HS-5 (cell line): ENCODE measurements at places on chromosomes 11 and 22.

DNA sequence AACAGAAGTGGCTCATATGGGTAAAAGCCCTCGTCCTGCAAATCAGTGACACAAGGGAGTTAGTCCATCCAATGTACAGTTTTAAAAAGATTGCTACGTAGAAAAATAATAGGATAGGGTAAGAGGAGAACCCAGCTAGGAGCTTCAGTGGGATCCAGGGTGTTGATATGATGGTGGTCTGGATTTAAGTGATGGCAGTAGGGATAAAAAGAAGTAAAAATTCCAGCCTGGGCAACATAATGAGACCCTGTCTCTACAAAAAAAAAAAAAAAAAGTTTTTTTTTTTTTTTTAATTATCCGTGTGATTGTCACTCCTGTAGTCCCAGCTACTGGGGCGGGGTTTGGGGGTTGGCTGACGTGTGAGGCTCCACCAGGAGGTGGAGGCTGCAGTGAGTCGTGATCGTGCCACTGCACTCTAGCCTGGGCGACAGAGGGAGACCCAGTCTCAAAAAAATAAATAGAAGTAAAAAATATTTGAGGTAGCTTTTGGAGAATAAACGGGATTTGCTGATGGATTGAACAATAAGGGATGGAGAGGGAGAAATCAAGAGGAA is 7.0 kb upstream of the L3MBTL2 start:
- no peak for DNase-seq

GRCh38 chr22:49983148-49984042 is 22.8 kb downstream of the PIM3 start:
- no peak for DNase-seq

- DNase-seq: no peak
Measured at GRCh38 chr22:23883658-23884057, 10.5 kb upstream of the MIF start.

DNA sequence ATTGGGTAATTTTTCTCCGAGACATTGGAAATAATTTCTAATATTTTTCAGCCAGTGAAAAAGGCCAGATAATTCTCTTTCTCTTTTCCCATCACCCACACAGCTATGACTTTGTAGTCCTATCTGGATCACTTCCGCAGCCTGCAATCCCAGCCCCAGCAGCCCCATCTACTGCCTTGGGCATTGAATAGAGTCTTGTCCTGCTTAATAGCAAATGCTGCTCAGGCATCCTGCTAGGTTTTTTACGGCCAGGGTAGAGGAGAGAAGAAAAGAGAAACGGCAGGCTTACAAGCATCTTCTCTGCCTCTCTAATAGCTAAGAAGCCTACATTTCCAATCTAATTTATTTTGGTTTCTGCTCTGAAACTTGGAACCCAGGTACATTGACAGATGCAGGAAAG is 154.3 kb upstream of the B3GAT1 start:
- no peak for DNase-seq

GRCh38 chr22:40958299-40958698 is 7.1 kb downstream of the RBX1 start:
- DNase-seq: no peak

- DNase-seq: no peak
Measured at GRCh38 chr11:35571696-35572095, 46.3 kb upstream of the PAMR1 start.

- no peak for DNase-seq
Measured at GRCh38 chr22:39601180-39601535, 30.6 kb downstream of the CACNA1I start.

- no peak for DNase-seq
Measured at GRCh38 chr11:18736590-18737148, 10.7 kb upstream of the IGSF22 start.

DNA sequence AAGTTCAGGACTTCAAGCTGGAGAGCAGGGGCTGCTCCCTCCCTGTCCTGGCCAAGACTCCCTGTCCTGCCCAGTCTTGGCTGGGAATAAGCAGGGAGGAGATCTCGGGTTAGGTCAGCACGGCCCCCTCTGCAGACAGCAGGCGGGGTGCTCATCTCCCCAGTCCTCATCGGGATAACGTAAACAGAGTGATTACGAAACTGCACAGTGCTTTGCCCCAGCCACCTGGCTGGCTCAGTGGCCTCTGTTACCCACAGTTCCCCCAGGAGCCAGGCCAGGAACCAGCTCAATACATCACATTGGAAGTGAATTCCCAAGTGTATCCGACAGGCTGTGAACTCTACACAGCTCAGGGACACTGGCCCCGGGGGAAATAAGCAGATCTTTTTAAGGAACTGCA is 42.7 kb upstream of the KCNJ11 start:
- DNase-seq: no peak

DNA sequence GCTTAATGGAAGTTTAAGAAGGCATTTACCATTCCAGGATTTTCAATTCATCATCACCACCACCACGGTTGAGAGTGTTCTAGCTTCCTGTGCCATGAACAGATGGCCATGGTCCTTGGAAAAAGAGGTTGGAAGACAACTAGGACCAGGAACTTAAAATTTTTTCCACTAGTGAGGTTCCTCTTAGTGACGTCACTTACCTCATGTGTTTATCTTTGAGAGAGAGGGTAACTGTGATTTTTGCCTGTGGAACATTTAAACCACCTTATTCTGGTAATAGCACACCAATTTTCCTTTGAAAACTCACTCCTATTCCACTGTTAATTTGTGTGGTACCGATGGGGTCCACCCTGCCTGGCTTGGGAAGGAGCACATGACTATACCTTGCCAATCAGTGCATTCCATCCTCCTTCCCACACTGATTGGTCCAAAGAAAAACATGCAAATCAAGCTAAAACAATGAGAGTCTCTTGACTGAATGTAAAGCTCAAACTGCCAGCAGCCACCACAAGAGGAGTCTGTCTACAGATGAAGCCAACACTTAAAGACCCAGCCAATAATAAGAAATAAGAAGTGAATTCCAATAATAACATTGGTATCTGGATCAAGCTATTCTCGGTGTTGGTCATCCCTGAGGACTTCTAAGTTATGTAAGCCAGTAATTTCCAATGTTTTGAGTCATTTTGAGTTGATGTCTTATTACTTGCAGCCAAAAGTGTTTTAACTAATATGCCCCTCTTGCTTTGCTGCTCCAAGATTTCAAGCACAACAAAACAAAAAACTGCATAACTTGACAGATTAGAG is 111.8 kb downstream of the MPPED2 start:
- DNase-seq: no peak

- no peak for DNase-seq
Measured at GRCh38 chr11:121304759-121305158, 12.2 kb downstream of the SC5D start.

DNA sequence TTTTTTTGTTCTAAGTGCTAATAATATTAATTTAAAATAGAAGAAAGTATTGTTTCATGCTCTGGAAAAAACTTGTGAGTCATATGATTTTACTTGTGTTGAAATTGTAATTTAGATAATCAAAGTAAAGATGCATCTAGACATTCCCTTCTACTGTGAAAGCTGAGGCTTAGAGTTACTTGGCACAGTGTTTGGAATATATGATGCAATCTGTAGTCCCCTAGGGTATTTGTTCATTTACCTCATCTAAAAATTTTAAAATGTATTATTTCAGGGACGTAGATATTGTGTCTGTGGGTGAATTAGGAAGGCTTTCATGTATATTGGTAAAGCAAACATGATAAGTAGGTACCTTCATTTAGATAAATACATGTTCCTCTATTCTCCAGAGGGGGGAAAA is 793.5 kb upstream of the CNTN5 start:
- DNase-seq: no peak

- no peak for DNase-seq
Measured at GRCh38 chr11:127816962-127817361, 770.4 kb downstream of the ETS1 start.

- no peak for DNase-seq
Measured at GRCh38 chr11:14267861-14268635, 90.9 kb downstream of the RRAS2 start.

GRCh38 chr11:113182288-113182687 is 132.1 kb upstream of the TTC12 start:
- DNase-seq: no peak

DNA sequence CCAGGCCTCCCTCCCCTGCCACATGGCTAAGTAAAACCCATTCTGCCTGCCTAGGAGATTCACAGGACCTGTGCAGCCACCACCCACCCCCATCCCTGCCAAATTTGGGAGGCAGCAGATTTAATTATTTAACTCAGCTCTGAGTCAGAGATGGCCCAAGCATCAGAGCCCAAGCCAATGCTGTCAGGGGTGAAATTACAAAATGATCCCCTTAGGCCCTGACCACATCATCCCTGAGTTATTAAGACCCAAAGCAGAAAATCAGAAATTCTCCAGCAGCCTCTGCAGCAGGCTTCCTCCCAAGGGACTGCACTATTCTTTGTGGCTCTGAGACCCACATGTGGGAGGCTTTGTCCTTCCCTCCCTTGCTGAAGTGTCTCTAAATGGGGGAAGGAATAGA is 52.8 kb upstream of the RRAS2 start:
- peak; percentile 96 for DNase-seq

- no peak for DNase-seq
Measured at GRCh38 chr11:103832762-103833161, 203.7 kb upstream of the DDI1 start.

GRCh38 chr11:126841999-126842398 is 158.6 kb downstream of the KIRREL3 start:
- DNase-seq: no peak

DNA sequence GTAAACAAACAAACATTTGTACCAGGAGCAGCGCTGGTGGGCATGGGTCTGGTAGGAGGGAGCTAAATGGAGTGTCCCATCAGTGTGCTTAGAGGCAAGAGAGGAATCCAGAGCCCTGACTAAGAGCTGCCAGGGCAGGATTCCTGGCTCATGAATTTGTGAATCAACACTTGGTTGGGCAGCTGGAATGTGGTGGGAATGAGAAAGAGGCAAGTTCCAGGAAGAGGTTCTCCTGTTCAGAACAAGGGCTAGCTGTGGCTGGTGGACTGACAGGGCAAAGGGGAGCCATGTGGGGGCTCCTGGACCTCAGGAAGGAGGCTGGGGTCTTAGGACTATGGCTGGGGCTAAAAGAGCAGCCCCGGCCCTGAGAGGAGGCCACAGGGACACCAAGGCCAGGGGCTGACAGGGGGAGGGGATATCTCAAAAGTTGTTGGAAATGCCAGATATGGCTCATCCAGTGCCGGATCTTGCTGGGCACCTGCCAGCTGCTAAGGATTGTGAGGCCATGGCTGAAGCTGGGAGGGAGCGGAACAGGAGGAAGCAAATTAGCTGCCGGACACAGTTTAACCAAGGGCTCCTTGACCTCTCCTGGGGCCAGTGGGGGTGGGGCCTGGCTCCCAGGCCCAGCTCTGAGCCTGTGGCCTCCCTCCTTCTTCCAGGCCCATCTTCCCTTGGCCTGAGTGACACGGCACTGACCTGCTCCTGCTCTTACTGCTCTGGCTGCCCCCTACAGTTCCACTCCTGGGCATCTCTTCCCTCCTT is 14.6 kb upstream of the P2RY6 start:
- peak; percentile 91 for DNase-seq

GRCh38 chr11:73614591-73614990 is 16.7 kb upstream of the FAM168A start:
- no peak for DNase-seq

DNA sequence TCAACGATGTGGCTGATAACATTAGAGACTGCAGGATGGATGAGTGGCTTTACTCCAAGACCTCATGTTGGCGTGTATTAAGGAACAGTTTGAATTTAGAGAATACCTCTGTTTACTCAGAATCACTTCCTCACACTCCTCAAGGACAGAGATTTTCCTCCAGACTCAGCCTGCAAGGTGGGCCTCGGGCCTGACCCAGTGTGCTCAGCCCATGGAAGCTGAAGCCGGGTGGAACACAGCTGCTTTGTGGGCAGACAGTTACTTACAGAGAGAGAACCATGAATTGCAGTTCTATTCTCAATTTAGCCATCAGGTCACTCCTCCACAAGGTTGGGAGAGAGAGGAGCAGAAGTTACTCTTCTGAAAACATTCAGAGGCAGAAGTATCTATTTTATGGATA is 135.8 kb downstream of the SNX19 start:
- DNase-seq: no peak

DNA sequence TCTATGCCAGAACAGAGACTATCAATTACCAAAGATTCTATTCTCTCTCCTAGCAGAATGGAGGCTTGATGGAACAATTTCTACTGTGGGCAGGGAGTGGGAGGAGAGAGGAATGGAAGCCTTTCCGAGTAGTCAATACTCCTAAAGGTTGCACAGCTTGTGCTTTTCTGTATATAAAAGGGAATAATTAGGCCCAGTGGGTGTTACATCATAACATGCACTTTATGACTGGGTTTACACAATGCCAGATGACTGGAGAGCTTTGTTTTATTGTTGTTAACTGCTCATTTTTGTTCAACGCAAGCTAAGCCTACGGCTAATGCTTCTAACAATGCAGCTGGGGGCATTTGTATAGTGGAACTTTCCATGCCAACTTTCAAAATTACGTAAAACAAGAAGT is 2237.9 kb upstream of the RAG2 start:
- no peak for DNase-seq

- DNase-seq: no peak
Measured at GRCh38 chr22:17245341-17245740, 26.1 kb upstream of the ADA2 start.

- no peak for DNase-seq
Measured at GRCh38 chr22:50189849-50190181, 4.1 kb downstream of the TRABD start.

DNA sequence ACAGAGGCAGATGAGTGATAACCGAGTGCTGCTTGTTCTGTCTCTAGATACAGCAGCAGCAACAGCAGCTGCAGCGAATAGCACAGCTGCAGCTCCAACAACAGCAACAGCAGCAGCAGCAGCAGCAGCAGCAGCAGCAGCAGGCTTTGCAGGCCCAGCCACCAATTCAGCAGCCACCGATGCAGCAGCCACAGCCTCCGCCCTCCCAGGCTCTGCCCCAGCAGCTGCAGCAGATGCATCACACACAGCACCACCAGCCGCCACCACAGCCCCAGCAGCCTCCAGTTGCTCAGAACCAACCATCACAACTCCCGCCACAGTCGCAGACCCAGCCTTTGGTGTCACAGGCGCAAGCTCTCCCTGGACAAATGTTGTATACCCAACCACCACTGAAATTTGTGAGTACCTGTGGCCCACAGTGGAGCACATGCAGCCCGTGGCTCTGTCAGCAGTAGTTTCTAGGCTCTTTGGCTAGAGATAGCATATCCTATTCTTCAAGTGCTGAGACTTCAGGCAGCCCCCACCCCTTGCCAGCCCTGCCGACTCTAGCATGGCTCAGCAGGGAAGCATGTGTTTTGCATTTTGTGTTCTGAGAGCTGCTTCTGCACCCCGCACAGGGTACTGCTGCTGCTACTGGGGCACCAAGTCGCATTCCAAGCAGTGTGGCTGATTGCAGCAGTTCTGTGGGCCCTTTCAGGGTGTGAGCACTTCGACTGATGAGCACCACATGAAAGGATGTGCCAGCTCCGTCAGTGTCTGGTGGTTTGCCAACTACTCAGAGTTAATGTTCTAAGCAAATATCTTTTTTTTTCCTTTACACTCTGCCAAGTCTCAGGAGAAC is 59.2 kb downstream of the MED15 start:
- DNase-seq: peak; percentile 75
